ENCODE measurements at places on chromosomes 3 and 15.

DNA sequence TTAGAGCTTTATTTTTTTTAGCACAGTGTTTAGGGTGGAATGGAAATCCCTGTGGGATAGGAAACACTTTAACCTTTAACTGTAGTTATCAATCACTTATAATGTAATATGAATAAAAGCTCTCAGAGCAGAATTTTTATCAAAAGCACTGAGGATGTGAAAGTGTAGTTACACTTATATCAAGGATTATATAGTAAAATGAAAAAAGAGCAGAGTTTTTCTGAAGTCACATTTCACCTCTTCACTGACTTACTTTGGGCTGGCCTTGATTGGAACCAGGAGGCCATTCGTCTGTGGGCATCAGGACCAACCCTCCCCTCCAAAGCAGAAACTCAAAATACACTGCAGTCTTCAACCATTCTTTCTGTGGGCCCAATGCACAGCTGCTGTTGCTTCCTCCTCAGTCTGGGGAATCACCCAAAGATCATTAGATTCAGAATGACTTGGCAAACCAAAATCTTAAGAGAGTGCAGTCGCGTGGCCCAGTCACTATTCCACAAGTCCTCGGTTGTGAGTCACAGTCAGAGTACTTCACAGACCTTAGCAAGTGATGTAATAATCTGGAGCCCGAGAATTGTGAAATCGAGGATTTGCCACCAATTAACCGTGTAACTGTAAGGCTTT, 132.6 kb upstream of the COL8A1 start:
- no peak for DNase-seq

DNA sequence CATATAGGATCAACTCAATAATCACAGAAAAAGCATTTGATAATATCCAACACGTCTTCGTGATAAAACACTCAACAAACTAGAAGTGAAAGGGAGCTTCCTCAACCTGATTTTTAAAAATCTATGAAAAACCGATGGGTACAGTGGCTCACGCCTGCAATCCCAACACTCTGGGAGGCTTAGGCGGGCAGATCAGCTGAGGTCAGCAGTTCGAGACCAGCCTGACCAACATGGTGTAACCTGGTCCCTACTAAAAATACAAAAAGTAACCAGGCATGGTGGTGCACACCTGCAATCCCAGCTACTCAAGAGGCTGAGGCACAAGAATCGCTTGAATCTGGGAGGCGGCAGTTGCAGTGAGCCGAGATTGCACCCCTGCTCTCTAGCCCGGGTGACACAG, 2.2 kb upstream of the MFGE8 start:
- DNase-seq = no peak

DNA sequence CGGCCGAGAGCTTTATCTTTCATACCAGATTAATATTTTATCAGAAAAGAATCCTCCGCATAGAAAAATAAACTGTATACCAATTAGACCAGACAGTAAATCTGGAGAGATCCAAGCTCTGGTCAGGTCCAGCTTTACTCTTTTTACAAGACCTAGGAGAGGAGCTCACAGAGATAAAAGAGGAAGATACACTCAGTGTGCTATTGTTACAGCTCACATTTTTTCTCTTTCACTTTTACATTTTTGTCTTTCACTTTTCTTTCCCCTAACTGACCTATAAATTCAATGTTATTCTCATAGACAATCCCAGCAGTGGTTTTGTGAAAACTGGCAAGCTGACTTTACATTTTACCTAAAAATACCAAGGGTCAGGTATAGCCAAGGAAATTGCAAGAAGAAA, 55.8 kb downstream of the GUCA1C start:
- DNase-seq = no peak

DNA sequence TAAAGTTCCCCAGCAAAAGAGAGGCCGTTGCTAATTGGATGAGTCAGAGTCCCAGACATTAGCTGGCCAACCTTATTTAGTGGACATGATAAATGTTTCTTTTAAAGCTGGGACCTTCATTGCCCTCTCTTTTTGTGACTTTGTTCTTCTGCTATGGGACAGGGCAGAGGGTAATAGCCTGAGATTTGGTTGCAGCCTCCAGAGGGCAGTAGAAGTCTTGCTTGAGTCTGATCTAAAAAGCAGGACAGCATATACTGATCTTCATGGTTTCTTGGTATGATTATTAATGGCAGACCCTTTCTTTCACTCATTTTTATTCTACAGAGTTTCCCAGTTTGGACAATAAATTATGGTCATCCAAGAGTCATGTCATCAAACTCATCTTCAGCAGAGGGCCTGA, 25.1 kb upstream of the ZKSCAN7 start:
- DNase-seq = no peak

- DNase-seq = no peak
Observed at GRCh38 chr15:38714309-38715072, 149.9 kb upstream of the RASGRP1 start.

- no peak for DNase-seq
Observed at GRCh38 chr3:172877011-172877410, 126.5 kb downstream of the ECT2 start.

All from effector memory CD8-positive, alpha-beta T cell (primary cell).